Stimulated activated CD4-positive, alpha-beta T cell treated with anti-CD3 and anti-CD28 coated beads, Interleukin-1b, Interleukin-23, amount 100 ng/mL, for 4 hours (primary cell): ENCODE measurements at places on chromosomes 16 and 17.

GRCh38 chr16:75234856-75235696, 16.3 kb downstream of the CTRB1 start:
- DNase-seq = no peak

- DNase-seq = no peak
These were observed 21.5 kb downstream of the UBE2G1 start for GRCh38 chr17:4344926-4345325.

DNA sequence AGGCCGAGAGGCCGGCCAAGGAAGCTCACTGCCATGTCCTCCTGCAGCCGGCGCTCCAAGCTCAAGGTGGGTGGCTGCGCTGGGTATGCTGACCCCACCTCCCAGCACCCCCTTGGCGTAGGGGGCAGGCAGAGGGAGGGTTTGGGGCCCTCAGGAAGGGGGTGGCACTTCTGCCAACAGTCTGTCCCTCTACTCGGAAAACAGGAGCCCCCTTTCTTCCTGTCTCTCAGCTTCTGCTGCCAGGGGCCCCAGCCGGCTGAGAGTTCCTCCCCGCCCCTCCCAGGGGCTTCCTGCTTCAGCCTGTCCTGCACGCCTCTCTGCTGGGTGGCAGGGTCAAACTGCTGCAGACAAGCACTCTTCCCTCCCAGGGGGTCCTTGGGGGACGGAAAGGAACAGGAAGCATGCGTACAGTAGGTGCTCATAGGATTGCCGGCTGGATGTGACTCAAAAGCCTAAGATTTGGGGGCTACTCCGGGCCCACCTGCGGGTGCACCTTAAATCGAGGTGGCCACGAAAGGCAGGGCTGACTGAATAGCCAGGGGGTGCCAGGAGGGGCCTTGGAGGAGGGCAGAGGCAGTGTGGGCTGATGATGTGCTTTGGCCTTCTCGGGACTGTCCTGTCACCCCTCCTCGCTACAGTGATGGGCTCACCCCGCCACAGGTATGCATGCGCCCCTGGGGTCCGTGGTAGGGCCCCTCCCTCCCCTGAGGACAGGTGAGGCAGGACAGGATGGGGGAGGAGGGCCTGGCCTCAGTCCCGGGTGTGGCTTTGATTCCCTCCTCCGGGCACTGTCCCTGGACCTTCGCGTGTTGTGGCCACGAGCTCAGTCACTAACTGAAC, 4.0 kb downstream of the CBX2 start:
- DNase-seq = no peak

DNA sequence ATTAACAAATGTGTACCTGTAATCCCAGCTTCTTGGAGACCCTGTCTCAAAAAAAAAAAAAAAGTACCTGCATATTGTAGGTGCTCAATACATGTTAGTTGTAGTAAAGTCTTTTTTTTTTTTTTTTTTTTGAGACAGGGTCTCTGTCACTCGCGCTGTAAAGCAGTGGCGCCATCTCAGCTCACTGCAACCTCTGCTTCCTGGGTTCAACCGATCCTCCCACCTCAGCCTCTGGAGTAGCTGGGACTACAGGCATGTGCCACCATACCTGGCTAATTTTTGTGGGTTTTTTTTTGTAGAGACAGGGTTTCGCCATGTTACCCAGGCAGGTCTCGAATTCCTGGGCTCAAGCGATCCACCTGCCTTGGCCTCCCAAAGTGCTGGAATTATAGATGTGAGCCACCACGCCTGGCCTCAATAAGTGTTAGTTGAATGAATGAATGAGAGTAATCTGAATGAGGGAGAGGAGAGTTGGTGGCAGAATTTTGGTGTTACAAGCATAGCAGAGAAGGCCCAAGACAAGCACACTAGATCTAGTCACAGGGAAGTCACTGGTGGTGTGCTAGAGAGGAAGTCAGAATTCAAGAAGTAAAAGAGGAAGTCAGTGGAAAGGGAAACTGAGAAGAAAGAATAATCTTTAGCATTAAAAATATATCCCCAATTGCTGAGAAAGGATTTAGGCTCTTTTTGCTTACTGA, 9.4 kb upstream of the MYL4 start:
- DNase-seq = no peak

GRCh38 chr16:76932541-76933211, 258.3 kb upstream of the MON1B start:
- no peak for DNase-seq

GRCh38 chr17:48570325-48571023, 7.7 kb downstream of the HOXB4 start:
- no peak for DNase-seq

GRCh38 chr17:28018439-28019070, 23.9 kb upstream of the NLK start:
- no peak for DNase-seq

- no peak for DNase-seq
These were observed 165.6 kb upstream of the KCNJ16 start for GRCh38 chr17:69909389-69909788.

GRCh38 chr17:2990396-2990795, 73.0 kb downstream of the OR1D5 start:
- DNase-seq = no peak

DNA sequence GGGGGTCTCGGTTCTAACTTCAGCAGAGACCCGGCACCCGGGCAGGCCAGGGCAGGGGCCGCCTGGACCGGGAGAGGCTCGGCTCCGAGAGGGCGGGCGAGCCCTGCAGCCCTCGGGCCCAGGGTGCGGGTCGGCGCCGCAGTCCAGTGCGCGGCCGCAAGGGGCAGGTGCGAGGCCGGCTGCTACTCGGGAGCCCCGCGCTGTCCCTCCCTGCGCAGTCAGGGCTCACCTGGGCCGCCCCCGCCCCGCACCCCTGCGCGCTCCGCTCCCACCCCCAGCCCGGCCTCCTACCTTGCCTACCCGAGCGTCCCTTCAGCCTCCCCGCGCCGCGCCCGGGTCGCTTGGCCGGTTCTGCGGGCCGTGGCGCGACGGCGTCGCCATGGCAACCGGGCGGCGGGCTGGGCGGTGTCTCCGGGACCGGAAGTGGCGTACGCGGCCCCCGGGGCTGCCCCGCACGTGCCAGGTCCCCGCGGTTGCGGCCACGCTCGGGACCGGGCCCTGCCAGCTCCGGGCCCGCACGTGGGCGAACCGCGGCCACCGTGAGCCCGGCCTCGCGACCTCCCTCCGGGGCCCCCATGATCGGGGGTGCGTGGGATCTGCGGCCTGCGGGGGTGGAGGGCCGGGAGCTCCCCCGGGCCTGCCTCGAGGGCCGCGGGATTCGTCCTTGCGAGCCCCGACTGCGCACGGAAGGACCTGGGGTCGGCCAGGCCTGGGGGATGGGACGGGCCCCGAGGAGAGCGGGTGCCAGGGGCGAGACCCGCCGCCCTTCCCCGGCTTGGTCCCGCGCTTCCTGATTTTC, at the start of gene CYB561:
CYB561 (minus strand) TSS at position 353 of the 799 bp plus-strand sequence. CDS start 8,759 bp downstream, outside the sequence.
- DNase-seq = peak; percentile 43

DNA sequence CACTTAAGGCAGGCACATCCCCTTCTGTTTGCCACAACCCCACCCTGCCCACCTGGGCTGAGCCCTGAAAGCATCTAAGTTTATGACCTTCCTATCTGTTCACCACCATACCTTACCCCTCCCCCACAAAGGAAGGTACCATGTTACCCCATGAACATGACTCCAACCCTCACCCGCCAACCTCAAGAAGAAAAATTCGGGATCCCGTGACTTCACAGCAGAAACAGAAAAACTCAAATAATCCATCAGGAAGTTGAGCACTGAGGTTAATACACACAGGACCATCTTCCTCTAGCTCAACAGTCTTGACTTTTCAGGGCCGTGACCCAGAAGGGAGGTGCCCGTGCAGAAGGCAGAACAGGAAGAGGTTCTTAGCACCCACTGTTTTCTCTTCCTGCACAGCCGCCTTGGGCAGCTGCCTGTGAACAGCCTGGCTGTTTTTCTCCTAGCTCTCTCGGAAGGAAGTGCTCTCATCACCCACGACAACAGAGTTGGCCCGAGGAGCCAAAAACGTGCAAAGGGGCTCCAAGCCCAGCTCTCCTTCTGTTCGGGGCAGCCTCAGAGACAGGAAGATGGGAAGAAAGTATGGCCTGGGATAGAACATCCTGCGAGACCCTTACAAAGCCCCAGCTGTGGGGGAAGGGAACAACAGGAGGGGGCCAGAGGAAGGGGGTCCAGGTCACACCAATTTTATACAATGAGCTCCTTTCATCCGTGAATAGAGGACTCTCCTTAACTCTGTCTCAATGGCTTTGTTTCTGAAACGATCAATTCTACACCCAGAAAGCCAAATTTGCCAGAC, 101.1 kb downstream of the XYLT1 start:
- peak; percentile 17 for DNase-seq

- peak; percentile 38 for DNase-seq
These were observed 61.7 kb upstream of the LGALS9 start for GRCh38 chr17:27569257-27569722.

- DNase-seq = no peak
These were observed 2.5 kb downstream of the ARHGAP27 start for GRCh38 chr17:45430006-45430737.

DNA sequence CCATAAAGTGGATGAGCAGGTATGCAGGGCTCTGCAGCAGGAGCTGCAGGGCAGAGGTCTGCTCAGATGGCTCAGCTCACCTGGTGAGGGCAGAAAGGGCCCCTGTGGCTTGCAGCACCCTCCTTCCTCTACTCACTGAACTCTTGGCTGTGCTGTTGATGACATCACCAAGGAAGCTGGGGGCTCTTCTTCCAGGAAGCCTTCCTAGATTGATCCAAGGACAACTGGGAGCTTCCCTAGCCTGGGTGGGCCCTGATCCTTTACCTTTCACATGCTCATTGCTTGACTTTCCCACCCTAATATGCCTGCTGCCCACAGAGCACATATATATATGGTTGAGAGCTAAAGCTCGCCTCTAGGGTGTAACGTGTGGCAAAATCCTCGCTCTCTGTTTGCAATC, 2.5 kb downstream of the KIF19 start:
- DNase-seq = no peak
